ENCODE measurements at places on chromosomes 5 and 9.

DNA sequence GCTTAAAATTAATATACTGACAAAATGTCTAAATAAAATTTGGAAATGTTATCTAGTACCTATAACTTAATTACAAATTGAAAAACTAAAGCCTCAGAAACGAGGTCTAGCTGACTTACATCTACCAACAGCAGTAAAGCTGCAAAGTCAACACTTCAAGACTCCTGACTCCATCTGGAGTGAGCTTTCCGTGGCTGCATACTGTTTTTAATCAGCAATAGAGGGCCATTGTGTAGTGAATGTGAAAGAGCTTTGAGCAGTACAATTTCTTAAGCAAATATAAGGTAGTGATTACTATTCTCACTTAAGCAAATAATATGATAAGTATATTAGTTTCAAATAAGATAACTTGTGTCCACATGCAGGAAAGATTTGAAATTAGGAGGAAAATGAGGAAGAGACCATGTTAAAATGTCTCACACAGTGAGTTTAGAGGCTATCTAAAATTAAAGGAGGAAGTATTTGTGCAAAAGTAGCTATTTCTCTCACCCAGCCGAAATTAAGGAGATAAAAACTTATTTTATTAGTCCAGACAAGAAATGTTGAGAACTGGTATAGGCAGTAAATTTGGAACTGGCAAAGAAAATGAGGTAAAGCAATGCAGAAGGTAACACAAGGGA lies 6.4 kb downstream of the SPINK6 start:
- peak; percentile 26 for DNase-seq

GRCh38 chr5:79890119-79890929 lies 100.7 kb downstream of the MTX3 start:
- no peak for DNase-seq

DNA sequence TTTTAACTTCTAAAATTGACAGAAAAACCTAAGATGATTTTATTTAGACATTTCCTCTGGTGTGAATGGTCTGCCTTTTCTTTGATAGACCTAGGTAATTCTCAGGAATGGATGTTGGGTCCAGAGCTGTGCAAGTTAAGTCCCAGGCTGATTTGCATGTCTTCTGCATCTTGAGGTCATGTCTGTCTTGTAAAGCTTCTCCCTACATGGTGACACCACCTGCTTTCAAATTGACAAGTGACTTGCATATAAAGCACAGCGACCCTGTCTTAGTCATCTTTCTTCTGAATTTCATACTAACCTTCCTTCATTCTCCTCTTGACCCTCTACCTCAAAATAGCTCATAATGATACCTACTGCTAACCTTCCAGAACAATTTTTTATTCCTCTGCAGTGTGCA lies 29.2 kb downstream of the OSTF1 start:
- no peak for DNase-seq

DNA sequence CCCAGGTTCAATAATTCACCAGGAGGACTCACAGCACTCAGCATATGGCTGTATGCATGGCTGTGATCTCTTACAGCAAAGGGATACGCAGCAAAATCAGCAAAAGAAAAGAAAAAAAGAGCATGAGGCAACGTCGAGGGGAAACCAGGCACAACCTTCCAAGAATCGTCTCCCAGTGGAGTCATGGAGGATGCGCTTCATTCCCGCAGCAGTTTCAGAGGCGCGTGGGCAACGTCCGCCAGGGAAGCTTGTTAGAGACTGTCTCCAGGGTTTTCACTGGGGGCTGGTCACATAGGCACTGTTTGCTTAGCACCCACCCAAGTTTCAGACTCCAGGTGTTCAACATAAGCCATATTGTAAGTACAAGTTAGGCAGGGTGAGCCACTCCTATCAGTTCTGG lies 44.6 kb downstream of the NSG2 start:
- DNase-seq: no peak

DNA sequence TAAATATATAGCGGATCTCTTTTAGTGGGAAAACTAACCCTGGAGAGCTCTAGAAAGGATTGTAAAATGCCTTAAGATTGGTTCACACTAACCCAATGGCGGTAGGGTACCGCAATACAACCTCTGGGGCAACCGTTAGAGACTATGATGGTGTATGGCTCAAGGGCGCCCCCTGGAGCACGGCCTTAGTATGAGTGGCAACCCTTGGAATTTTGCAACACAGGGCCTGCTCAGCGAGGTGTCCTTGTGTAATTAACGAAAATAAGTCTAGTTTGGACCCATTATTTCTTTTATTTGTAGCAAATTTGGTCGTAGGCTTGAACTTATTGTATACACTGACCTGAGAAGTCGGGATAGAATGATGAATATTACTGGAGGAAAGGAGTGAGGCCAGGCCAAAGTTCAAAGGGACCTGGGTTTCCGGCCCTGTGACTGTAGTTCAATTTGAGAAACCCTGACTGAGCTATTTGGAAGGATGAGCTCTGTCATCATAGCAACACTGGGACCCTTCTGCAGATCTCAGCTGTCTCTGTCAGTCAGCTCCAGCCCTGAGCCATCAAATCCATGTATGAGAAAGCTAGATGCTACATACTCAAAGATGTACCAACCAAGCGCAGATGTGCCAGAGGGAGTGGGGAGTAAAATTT lies 54.8 kb downstream of the CAMK4 start:
- DNase-seq: no peak

GRCh38 chr9:115171921-115172388 lies 54.0 kb upstream of the TNC start:
- no peak for DNase-seq

GRCh38 chr9:104970271-104970987 lies 42.5 kb upstream of the ABCA1 start:
- DNase-seq: no peak

- no peak for DNase-seq
Observed at GRCh38 chr5:58771796-58772195, 188.9 kb downstream of the RAB3C start.

- DNase-seq: no peak
Observed at GRCh38 chr9:35723426-35723825, 8.6 kb downstream of the TLN1 start.
